Astrocyte (in vitro differentiated cells and primary cell): ENCODE measurements at places on chromosomes 6 and 20.

DNA sequence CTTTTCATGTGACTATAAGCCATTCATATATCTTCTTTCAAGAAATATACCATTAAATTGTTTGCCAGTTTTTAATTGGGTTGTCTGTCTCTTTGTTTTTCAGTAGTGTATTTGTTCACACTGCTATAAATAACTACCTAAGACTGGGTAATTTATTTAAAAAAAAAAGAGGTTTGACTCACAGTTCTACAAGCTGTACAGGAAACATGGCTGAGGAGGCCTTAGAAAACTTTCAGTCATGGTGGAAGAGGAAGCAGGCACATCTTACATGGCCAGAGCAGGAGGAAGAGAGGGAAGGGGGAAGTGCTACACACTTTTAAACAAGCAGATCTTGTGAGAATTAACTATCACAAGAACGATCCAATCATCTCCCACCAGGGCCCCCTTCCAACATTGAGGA is 255.3 kb downstream of the EPM2A start:
- DNase-seq, result no peak

DNA sequence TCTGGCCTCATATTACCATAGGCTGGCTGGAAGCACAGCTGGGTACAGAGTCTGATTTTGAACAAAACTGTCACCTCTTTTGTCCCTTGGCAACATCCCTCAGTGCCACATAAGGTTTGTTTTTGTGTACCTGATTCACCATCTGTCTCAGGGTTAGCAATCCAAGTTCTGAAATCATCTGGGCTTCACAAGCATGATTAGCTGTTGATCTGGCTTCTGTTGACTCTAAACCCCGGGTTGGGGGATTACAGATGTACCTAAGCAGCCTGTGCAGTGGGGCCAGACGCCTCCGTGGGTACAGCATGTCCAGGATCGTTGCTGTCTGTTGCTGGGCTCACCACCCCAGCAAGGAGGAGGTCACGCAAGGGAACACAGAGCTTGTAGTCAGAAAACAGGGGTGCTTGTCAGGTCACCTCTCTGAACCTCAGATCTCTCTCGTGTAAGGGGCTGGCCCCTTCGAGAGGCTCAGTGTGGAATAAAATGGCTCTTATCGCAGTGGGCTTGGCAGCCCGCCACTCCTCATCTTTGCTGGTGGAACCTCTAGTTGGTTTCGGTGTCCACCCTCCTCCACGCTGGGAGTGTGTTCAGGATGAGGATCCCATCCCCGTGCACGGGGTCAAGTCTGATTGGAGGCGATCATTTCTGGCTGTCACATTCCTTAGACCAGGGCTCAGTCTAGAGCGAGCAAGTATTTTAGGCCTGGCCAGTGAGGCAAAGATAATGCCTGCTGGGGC is 39.2 kb upstream of the ZNF831 start:
- no peak for DNase-seq

GRCh38 chr6:159760602-159761057 is 1.2 kb upstream of the ACAT2 start:
- peak; percentile 77 for DNase-seq

GRCh38 chr6:101443315-101443714 is 49.8 kb downstream of the GRIK2 start:
- DNase-seq, result no peak

GRCh38 chr6:143233554-143234285 is 173.0 kb downstream of the AIG1 start:
- no peak for DNase-seq

GRCh38 chr20:44129911-44130718 is 56.9 kb downstream of the JPH2 start:
- DNase-seq, result peak; percentile 53

- peak; percentile 7 for DNase-seq
These were observed 21.5 kb upstream of the HLA-C start for GRCh38 chr6:31293343-31293742.

GRCh38 chr6:11747021-11747420 is 31.6 kb downstream of the ADTRP start:
- peak; percentile 47 for DNase-seq

- no peak for DNase-seq
These were observed 253.0 kb downstream of the TBC1D7 start for GRCh38 chr6:13075141-13075845.
